Left lobe of liver (tissue), 2 donors: ENCODE measurements at places on chromosomes 4 and X. TPM values are rescaled to one million over a fixed set of nuclear protein-coding genes. Genes with fewer than 3 reads are reported as not detected.
A peak's percentile ranks its signal among the peaks of the same experiment; 100 is the strongest.

The HS3ST1 gene
- 0.08 TPM for total RNA-seq

The ARL9 gene
- 0.13 TPM for total RNA-seq

The ODAPH gene
- total RNA-seq, result not detected

The GRPR gene
- total RNA-seq, result not detected

The PCDH10 gene
- total RNA-seq, result not detected

GRCh38 chrX:54695231-54695630 is 102.8 kb downstream of the ITIH6 start:
- no peak for DNase-seq

DNA sequence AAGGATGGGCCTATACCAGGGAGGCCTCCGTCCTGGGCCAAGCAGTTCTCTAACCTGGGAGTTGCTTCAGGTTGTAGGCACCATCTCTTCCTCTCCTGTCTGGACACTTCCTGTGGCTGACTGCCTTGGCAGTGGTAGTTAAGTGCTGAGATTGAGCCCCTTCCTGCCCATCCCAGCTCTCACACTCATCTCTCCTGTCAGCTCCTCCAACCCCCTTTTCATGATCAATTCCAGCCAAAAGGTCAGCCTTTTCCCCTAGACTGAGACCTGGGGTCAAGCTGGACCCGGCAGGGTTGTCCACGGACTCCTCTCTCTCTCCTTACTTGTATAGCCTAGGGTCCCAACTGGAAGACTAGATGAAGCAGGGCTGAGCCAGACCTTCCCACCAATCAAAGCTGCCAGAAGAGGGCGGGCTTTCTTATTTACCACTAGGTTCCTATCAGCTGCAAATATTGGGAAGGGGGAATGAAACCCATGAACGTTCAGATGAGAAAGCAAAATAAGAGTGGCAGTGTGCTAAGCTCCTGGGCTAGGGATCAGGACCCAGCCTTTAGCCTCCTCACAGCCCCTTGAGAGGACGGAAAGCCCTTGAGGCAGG is 34.5 kb downstream of the KDM5C start:
- no peak for DNase-seq

- peak; percentile 97 for DNase-seq
Observed at GRCh38 chr4:145180298-145181090, at the start of gene OTUD4. OTUD4 (minus strand) TSS chr4:145180589; CDS start chr4:145179973, 616 bp downstream.

GRCh38 chrX:68440940-68441339 is 7.6 kb upstream of the OPHN1 start:
- DNase-seq, result peak; percentile 71

DNA sequence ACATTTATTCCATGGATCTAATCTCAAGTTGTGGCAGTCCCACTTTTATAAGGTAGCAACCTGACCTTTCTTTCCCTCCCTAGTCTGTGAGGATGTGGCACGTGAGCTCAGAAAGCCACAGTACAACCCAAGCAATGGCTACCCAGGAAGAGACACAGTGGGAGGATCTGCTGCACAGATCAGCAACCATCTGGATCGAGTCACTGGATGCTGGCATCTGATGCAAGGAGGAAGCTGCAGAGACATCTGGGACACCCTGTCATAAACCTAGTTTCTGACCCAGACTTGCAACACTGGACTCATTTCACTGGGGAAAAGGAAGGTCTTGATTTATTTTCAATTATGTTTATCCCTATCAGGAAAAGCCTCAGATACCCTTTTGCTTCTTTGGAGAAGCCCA is 327.1 kb downstream of the PAPSS1 start:
- no peak for DNase-seq

- no peak for DNase-seq
Observed at GRCh38 chr4:149914119-149915115, 98.8 kb upstream of the IQCM start.

DNA sequence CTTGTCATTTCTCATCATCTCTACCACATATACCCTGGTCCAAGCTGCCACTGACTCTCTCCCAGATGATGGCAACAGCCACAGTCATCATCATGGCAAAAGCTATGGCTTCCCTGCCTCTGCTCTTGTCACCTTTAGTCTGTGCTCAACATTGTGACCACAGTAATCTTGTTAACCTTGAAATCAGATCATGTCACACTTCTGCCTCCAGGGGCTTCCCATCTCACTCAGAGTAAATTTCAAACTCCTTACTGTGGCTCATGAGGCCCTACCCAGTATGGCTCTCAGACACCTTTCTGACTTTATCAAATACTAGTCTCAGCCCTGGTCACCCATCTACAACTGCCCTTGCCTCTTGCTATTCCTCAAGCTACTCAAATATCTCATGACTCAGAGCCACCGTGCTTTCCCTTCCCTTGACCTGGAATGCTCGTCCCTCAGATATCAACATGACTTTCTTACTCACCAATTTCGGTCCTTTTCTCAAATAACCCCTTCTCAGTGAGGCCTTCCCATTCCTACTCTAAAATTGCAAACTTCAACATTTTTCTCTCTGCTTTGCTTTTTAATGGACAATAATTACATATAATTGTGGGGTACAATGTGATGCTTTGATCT is 41.1 kb upstream of the STIM2 start:
- DNase-seq, result no peak
